ENCODE measurements at places on chromosomes 12 and 14.

GRCh38 chr12:21913823-21914222 is 27.4 kb downstream of the ABCC9 start:
- DNase-seq = no peak

GRCh38 chr12:53098354-53098981 is 1.0 kb downstream of the IGFBP6 start:
- peak; percentile 21 for DNase-seq

- no peak for DNase-seq
Observed at GRCh38 chr12:84135586-84136279, 776.9 kb downstream of the SLC6A15 start.

- no peak for DNase-seq
Observed at GRCh38 chr12:131733874-131734273, 23.0 kb downstream of the SFSWAP start.

DNA sequence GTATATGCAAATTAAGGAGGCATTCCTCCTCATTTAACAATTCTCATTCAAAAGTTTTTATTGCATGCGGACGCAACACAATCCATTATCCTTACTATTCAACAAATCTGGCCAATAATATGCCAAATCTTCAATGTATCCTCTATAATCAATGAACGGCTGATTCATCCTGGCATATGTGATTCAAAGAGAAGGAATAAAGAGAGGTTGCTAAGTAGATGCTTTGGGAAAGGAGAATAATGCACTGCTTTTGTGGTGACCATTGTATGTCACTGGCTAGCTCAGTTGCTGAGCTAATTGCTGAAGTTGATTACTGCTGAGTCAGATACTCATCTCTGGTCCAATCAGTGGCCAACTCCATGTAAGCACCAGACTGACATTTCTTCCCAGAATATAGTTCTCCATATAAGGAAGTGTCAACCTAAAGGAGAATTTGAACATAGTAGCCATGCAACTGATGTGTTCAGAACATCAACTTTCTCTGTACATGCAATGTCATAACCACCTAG is 148.0 kb downstream of the PDZRN4 start:
- DNase-seq = no peak

- DNase-seq = no peak
Observed at GRCh38 chr12:128286970-128287369, 20.0 kb downstream of the TMEM132C start.

GRCh38 chr12:54398995-54399793 is 14.7 kb upstream of the ZNF385A start:
- peak; percentile 76 for DNase-seq

GRCh38 chr12:40171501-40171900 is 53.3 kb upstream of the LRRK2 start:
- no peak for DNase-seq

GRCh38 chr14:97977651-97978261 is 1180.6 kb downstream of the VRK1 start:
- DNase-seq = peak; percentile 65

GRCh38 chr12:79063258-79063657 is 198.7 kb downstream of the SYT1 start:
- no peak for DNase-seq

GRCh38 chr14:22872033-22872832 is 693 bp downstream of the LRP10 start:
- peak; percentile 64 for DNase-seq

DNA sequence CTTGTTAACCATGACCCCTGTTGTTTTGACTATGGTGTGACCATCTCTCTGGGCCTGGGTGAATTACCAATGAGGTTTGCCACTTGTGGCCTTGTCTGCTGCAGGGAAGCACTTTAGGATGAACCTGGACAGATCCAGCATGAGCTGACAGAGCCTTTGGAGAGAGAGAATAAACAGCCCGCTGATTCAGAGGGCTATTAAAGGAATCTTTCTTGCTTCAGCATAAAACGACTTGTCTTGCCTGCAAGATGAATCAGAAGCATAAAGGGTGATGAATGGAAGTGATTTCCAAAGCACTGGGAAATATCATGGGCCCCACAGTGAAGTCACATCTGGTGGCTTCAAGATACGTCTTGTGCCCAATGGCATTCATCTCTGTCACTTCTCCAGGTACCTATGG is 69.0 kb upstream of the WSCD2 start:
- no peak for DNase-seq

GRCh38 chr12:57126561-57126960 is 1.7 kb upstream of the LRP1 start:
- DNase-seq = no peak

DNA sequence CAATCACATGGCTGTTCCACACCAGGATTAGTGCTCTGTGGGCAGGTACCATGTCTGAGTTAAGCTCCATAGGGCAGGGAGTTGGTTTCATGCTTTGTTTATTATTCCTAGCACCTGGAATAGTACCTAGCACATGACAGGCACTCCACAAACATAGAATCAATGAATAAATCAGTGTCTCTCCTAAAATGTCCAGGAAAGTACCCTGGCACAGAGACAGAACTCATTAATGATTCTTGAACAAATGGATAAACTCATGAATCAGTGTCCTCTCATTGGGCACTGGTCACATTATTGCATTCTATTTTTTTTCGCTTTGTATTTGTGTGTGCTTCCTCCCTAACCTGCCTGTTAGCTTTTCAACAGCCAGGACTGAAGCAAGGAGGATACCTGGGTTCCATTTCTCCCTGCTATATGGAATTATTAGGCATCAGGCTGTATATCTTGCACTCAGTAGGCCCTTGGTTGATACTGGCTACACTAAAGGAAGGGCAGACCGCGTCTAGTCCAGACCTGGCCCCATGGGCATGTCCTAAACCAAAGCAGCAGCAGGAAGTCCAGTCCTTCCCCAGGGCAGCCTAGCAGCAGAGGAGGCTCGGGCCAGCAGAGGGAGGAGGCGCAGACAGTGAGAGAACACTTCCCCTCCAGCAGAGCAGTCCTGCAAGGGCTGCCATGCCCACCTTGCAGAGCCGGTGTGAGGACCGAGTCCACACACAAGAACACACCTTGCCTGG is 18.4 kb downstream of the HDAC7 start:
- no peak for DNase-seq

DNA sequence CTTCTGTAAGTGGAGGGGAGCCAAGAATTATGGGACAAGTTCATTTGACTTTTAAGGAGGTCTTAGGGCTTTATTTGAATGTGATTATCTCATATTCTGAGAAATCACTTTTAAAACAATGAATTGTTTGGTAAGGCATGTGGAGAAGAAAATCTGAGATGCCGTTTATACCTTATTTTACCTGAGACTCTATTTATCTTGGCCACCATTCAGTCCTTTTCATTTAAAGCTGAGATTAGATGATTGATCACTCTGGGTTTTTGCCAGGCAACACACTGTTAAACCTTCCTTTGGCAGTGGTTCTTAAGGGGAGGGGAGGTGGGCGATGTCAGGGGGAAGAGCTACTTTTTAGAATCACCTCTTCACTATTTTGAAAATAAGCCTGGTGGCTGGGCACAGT is 11.4 kb downstream of the CAND1 start:
- DNase-seq = no peak
